NCI-H146 (cell line): ENCODE measurements at places on chromosomes 11 and 22.

DNA sequence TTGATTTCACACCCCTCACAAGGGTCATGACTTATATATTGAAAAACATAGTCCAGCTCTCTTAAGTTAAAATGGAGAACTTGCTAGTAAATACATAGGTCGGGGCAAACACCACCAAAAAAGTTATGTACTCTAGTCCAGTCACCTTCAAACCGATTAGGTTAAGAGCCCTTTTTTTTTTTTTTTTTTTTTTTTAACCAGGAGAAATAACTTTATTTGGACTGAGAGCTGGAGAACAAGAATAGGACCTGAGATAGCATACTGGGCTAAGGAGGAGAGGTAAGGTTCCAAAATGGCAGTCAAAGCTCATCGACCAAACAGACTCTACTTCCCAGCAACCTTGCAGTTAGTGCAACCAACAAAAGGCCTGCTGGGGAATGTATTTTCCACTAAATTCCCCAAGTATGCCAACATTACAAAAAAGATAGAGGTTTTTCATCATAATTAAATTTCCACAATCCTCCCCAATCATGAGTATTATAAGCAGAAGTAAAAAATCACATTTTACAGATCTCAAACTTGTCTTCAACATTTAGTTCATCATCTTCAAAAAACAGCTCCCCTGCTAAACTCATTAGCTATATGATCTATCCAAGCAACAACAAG, 3.8 kb downstream of the TMEM41B start:
- DNase-seq, result no peak

DNA sequence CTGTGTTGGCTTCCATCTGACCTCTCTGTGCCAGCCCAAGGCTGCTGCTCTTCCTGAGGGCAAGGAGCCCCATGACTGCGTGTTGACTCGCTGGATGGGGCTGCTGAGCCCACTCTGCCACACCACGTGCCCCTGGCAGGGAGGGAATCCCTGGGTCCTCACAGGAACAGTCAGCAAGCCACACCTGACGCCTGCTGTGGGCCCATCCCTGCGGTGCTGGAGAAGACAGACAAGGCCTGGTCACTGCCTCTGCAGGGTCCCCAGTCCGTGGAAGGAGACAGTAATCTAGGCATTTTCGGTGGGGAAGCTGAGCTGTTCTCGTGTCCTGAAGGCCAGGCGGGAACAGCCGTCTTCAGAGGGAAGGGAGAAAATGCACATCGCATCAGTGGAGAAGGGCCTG, 10.6 kb upstream of the PPP6R3 start:
- DNase-seq, result no peak

GRCh38 chr11:44994753-44995152, 44.1 kb upstream of the TP53I11 start:
- peak; percentile 27 for DNase-seq

DNA sequence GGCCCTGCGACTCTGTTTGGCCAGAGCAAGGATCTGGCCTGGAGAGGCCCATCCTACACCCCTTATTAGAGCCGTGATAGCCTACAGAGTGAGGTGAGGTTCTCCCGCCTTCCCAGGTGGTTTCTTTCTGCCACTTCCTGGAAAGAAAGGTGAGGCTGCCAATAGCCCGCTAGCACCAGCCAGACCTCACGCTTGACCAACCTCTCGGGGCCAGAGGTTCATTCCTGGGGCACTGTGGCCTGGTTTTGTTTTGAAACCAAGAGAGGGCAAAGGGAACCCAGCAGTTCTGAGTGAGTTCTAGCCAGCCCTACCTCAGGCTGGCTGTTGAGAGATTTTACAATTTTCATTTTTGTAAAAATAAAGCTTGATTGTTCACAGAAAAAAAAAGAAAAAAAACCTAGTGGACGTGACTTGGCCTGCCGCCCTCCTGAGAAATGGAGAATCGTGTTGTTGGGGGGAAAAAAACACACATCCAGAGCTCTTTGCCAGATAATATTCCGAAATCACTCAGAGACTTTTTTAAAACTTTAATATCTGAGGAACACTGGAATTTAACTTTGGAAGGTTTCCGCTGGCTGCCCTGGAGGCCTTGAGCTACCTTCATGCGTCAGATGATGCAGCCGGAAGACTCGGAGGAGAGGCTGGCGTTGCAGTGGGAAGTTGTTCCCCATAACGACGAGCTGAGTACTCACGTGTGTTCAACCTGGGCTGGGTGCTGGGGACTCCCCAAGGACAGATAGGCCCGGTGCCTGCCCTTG, 84.5 kb downstream of the BCR start:
- DNase-seq, result no peak

- DNase-seq, result no peak
These were observed 91.9 kb downstream of the CTTN start for GRCh38 chr11:70490208-70490607.
